ENCODE measurements at places on chromosomes 16 and 17. TPM values are rescaled to one million over a fixed set of nuclear protein-coding genes. Genes with fewer than 3 reads are reported as not detected.

- no peak overlapping the region for H3K4me3 ChIP-seq
- no peaks in the 10 kb centered on the region for H3K4me1 ChIP-seq
- no peaks in the 10 kb centered on the region for H3K36me3 ChIP-seq
- H3K27me3 ChIP-seq = no peaks in the 10 kb centered on the region
- no peak for DNase-seq
Observed at GRCh38 chr16:23996258-23996955, 160.6 kb downstream of the PRKCB start.

DNA sequence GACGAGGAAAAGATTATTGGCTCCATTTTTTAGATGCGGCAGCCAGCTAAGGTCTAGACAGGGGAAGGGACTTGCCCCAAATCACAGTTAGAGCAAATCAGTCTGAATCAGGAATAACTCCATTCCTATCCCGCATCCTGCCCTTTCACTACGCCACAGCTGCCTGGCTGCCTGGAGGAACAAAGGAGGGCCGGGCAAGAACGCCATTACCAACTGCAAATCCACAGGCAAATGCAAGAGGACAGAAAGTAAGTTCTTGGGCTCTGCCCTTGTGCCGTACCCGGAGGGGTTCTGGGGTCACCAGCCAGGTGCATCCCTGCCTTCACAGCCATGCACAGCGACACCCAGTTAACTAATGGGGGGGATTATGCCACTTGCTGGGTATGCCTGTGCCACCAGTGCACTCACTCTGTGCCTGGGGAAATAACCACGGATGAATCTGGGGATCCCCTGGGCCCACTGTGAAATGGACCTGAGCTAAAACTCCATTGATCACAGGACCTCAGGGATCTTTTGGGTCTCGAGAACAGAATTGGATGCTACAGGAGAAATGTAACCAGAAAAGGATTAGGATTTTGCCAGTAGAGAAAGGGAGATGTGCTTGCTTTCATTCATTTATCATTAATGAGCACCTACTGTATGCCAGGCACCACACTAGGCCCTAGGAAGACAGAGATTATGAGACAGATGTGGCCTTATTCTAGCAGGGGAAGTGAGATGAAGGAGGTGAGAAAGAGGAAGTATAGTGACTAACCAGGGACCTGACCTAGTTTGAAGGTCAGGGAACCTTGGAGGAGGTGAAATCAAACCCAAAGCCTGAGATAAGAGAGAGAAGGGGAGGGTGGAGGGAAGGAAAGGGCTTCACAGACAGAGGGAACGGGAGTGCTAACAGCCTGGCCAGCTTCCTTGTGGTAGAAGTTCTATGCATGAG is 17.7 kb downstream of the BCL7C start:
- H3K27ac ChIP-seq = peak overlapping the region; percentile 72
- H3K4me3 ChIP-seq = peak overlapping the region; percentile 94
- H3K36me3 ChIP-seq = no peaks in the 10 kb centered on the region
- H3K4me1 ChIP-seq = peaks cover 31% of the 10 kb centered on the region
- peak; percentile 86 for DNase-seq

DNA sequence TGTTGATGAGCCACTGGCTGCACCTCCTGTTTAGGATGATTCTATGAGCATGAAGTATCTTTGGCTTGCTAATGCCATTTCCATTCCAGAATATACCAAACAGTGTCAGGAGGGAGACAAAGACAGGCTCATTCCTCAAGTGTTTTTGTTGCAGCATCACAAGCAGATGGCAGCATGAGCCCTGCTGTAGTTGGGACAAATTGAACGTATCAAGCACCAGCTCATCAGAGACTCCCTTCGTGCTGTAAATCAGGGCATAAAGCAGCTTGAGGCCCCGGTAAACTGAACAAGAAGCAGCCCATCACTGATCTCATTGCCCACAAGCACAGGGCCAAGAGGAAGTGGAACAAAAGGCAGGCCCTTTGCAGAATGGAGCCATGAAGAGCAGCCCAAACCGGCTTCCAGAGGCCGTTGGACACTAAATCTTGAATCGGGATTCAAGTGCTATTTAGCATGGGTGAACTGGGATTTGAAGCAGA is 45.9 kb upstream of the HS3ST3A1 start:
- H3K27me3 ChIP-seq = no peaks in the 10 kb centered on the region
- DNase-seq = no peak
- no peak overlapping the region for H3K27ac ChIP-seq
- H3K36me3 ChIP-seq = no peaks in the 10 kb centered on the region

GRCh38 chr17:40450175-40450574 is 6.9 kb downstream of the IGFBP4 start:
- DNase-seq = peak; percentile 67
- H3K27ac ChIP-seq = no peak overlapping the region
- H3K4me1 ChIP-seq = no peaks in the 10 kb centered on the region
- no peak overlapping the region for H3K4me3 ChIP-seq
- no peaks in the 10 kb centered on the region for H3K27me3 ChIP-seq

DNA sequence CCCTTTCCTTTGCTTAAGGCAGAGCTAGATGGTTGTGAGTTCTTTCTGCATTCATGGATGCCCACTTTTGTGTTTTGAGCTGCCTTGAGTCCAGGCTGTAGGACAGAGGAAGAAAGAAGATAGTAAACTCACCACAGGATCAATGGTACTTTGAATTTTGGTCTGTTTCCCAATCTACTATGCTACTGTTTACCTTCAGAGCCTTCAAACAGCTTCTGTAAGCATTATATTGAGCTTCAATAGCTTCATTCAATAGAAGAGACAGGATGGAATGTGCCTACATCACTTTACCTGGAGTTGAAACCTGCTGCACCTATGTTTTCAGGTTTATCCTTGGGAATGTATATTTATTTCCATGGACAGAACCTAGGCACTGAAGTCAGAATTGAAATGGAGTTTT is 397.9 kb upstream of the DYNLRB2 start:
- H3K4me3 ChIP-seq = no peak overlapping the region
- no peaks in the 10 kb centered on the region for H3K27me3 ChIP-seq
- H3K27ac ChIP-seq = no peak overlapping the region
- no peak for DNase-seq
- H3K4me1 ChIP-seq = no peaks in the 10 kb centered on the region

GRCh38 chr16:26688105-26688504 is 378.6 kb upstream of the C16orf82 start:
- no peak for DNase-seq
- no peaks in the 10 kb centered on the region for H3K27me3 ChIP-seq
- H3K36me3 ChIP-seq = no peaks in the 10 kb centered on the region
- no peak overlapping the region for H3K4me3 ChIP-seq
- 0 out of 2 replicates have a peak, but pooled peaks cover 3% of the 10 kb centered on the region for H3K4me1 ChIP-seq
- H3K27ac ChIP-seq = no peak overlapping the region

DNA sequence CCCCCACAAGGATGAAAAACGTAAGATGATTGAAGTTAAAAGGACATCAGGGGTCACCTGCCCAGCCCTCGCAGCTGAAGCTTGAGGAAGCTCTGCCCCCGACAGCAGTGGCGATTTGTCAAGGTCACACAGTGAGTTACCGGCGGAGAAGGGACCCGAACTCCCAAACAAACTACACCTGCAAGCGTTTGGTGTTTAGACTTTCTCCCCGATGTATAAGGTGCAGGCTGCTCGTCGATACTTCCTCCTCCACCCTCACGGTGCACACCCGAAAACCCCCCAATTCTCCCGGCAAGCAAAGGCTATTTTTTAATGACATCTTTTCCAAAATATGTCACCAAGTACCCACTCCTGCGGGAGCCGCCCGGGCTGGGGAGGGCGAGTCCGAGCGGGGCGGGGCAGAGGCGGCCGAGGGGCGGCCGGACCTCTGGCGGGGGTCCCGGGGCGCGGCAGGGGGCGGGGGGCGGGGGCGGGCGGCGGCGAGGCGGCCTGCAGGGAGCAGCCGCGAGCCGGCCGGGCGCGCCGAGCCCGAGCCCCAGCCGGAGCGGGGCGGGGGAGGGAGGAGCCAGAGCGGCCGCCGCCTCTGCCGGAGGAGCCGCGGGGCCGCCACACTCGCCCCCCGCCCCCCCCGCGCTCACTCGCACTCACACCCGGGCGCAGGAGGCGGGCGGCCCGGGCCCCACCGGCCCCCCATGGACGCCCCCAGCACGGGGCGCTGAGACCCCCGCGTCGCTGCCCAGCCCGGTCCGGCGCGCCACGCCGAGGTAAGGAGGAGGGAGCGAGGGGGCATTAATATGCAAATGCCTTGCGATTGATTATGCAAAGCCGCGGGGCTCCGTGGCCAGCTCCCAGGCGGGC is at the start of gene THRA:
THRA (plus strand) TSS at position 637 of the 858 bp plus-strand sequence. CDS start 11,524 bp downstream, outside the sequence.
- peak; percentile 81 for DNase-seq
- 0 out of 2 replicates have a peak, but pooled peaks cover 7% of the 10 kb centered on the region for H3K27me3 ChIP-seq
- peak within 1 kb of the TSS; percentile 84 for H3K4me3 ChIP-seq
- H3K36me3 ChIP-seq = no peaks in the 10 kb centered on the region
- peaks cover 25% of the 10 kb centered on the region for H3K4me1 ChIP-seq

- no peaks in the 10 kb centered on the region for H3K4me1 ChIP-seq
- DNase-seq = no peak
- no peaks in the 10 kb centered on the region for H3K36me3 ChIP-seq
- no peaks in the 10 kb centered on the region for H3K27me3 ChIP-seq
Observed at GRCh38 chr17:38970128-38970527, 2.9 kb upstream of the FBXO47 start.

The FOXC2 gene
- total RNA-seq = not detected

The AANAT gene
- total RNA-seq = not detected

The GNGT2 gene
- 25.3 TPM for total RNA-seq

The ALOX12B gene
- 0.22 TPM for total RNA-seq

Measured in Karpas-422 (cell line).